NCI-H774 (cell line): ENCODE measurements at places on chromosomes 3 and 15.

DNA sequence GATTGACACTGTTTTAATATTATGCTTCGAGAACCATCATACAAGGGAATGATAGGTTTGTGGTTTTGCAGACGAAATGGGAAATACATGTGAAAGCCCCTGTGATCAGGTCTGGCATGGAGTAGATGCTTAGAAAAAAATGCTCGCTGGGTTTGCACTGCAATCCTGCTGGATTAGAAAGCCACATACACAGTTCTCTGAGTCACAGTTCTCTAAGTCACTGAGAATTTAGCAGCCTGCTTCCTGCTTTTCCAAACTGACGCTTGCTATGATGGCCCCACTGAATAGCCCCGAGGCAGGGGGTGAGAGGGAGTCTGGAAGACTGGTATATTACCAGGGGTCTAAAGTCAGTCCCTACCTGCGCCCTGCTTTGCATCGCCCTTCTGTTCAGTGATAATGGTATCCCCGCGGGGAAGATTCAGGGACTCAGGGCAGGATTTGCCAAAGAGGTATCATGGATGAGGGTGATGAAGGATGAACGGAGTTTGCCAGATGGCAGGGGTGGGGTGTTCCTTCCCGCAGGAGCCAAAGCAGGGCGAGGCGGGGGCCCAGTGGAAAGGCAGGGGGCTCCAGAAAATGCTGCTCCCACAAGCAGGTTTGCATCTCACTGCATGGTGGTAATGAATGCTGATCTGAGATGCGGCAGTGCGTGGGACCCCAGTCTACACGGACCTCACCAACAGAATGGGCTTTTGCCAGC lies 82.3 kb downstream of the IQSEC1 start:
- no peak for DNase-seq

DNA sequence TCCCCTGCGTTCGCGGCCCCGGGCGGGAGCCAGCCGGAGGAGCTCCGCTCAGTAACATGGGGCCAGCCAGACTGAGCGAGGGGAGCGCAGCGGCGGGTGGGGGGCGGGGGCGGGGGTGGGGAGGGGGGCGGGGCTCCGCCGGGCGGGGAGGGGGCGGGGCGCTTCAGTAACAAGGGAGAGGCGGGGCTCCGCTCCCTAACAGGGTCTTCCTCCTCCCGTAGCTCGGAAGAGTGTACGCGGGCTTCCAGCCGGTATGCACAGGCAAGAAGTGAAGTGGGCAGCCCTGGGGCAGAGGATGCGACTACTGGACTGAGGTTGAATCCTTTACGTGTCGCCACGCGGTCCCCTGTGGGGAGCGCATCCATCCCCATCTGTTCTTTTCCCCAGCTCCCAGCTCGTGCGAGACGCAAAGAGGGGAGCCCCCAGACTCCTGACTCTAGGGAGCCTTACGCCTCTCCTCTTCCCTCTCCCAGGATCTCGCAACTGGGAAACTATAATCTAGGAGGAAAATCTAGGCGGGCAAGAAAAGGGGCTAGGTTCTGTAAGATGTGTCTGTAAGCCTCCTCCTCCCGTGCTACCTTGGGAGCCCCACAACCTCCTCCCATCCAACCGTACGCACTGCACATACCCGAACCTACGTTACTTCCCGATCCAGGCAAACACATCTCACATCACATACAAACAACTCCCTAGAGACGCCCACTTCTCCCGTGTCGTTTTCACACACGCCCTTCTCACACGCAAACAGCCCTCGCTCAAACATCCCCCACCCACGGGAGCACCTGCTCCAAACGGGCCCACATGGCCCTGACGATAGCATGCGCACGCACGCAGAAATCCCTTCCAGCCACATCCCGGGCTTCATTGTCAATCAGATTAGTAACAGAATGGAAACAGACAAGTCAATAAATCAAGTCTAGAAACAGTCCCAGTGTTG lies at the start of gene SHF:
Gene SHF, minus strand, starts transcription at position 73 of the 937 bp plus-strand sequence. Its CDS starts 15 bp downstream, at position 58.
- peak; percentile 26 for DNase-seq

DNA sequence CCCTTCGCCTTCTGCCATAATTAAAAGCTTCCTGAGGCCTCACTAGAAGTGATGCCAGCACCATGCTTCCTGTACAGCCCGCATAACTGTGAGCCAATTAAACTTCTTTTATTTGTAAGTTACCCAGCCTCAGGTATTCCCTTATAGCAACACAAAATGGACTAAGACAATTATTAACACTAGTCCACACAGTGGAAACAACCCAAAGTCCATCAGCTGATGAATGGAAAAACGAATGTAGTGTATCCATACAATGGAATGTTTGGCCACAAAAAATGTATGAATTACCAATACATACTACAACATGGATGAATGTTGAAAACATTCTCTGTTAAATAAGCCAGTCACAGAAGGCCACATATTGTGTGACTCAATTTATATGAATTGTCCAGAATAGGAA lies 22.5 kb upstream of the CTXND1 start:
- no peak for DNase-seq

DNA sequence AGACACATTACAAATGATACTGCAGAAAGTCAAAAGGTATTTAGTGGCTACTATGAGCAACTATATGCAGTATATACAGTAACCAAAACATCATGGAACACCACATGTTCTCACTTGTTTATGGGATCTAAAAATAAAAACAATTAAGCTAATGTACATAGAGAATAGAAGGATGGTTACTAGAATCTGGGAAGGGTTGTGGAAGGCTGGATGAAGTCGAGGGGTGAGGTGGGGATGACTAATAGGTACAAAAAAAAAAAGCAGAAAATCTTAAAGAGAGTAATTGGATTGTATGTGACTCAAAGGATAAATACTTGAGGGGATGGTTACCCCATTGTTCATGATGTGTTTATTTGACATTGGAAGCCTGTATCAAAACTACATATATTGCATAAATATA lies 848.8 kb upstream of the GBE1 start:
- DNase-seq, result no peak

- DNase-seq, result no peak
Observed at GRCh38 chr15:90344662-90345061, 7.4 kb upstream of the ZNF774 start.

GRCh38 chr3:4772171-4772804 lies 206.9 kb upstream of the BHLHE40 start:
- DNase-seq, result no peak

- DNase-seq, result no peak
Observed at GRCh38 chr3:44048196-44048924, 193.3 kb upstream of the TOPAZ1 start.

DNA sequence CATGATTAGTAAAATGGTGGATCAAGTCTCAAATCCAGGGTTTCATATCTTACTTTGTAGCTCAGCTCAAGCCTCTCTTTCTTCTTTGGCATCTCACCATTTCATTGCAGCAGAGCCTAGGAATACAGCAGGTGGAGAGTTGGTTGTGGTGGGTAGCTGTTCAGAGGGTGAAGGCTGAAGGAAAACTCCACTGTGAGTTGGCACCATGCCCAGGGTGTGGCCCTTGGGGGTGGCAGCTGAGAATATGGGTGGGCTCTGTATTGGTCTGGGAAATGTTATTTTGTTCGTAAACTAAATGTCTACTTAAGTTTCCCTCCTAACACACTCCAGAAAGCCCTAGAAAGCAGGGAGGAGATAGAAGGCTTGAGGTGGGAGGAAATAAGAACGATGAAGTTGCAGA lies 1.7 kb upstream of the MAP1A start:
- no peak for DNase-seq

DNA sequence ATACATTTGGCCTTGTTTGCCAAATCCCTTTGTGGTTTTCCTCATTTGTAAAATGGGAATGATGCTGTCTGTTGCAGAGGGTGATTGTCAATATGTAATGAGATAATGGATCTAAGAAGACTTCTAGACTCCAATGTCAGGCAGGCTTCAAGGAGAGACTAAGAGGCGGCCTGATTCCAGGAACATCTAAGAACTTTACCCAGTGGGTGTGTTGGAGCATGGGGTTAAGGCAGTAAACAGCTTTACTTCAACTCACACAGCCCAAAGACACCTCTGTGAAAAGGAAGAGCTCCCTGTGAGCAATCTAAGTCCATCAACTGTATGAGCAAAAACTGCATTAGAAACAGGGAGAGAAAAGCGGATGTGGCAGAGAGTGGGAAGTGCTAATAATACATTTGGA lies 560.6 kb downstream of the PDCD6IP start:
- no peak for DNase-seq

GRCh38 chr15:41849204-41849603 lies 10.6 kb downstream of the PLA2G4B start:
- DNase-seq, result no peak

DNA sequence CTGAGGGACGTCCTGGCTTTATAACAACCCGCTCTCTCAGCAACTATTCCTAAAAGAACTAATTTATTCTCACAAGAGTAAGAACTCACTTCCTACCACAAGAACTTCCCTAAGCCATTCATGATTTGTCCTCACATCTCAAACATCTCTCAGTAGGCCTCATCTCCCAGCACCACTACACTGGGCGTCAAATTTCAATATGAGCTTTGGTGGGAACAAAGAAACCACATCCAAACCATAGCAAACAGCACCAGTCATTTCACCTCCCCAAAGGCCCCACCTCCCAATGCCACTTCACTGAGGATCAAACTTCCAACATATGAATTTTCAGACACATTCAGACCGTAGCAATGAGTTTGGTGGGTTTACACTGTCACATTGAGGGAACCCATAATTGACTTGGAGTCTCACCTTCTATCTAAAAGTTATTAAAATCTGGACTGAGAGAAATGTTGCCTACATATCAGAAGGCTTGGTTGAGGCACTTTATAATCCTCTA lies 116.4 kb upstream of the AGBL1 start:
- no peak for DNase-seq

- no peak for DNase-seq
Observed at GRCh38 chr3:110504901-110505300, 566.7 kb upstream of the NECTIN3 start.

DNA sequence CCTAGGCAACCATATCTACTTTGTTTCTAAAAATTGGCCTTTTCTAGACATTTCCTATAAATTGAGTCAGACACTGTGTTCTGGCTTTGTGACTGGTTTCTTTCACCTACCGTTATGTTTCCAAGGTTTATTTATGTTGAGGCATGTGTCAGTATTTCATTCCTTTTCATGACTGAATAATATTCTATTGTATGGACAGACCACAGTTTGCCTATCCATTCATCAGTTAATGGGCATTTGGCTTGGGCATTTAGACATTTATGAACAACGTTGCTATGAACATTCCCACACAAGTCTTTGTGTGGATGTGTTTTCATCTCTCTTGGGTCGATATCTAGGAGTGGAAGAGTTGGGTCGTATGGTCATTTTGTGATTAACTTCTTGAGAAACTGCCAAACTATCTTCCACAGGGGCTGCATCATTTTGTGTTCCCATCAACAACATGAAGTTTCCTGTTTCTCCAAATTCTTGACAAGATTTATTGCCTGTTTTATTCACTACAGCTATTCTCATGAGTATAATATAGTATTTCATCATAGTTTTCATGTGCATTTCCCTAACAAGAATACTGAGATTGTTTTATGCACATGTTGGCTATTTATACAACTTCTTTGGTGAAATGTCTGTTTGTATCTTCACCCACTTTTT lies 3.5 kb upstream of the EFCC1 start:
- no peak for DNase-seq

DNA sequence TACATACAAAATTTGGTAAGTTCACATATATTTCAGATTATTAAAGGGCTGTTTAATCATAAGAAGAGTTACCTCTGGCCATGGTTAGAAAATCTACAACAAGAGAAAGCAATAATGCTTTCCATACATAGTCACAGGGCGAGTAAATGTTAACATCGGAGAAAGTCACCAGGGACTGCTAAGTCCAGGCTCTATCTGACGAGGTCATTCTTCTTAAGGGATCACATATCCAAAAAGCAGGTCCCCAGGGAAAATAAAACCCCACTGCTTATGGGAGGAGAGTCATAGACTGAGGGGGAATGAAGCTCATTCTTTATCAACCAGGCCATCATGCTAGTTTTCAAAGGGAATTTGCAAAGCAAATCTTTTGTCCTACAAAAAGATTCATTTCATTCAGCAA lies 3.1 kb downstream of the PCYT1A start:
- DNase-seq, result no peak

GRCh38 chr3:143924522-143925285 lies 46.9 kb upstream of the DIPK2A start:
- DNase-seq, result no peak

DNA sequence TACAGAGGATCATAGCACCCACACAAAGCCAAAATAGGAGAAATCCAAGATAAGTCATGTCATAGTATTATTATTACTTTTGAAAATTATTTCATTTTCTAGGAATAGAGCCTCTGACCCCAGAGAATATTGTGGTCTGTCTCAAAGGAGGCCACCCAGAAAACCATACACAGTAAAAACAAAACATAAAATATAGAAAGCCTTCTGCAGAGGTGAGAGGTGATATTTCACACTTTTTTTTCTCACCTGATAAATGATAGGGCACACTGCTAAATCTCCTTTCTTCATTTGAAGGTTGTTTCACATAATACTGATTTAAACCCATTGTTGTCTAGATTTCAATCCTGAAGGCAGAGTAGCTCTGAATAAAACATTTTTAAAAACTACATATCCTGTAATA lies 7.0 kb upstream of the CMC1 start:
- no peak for DNase-seq

GRCh38 chr15:91553196-91553854 lies 300.2 kb upstream of the SLCO3A1 start:
- DNase-seq, result peak; percentile 77

DNA sequence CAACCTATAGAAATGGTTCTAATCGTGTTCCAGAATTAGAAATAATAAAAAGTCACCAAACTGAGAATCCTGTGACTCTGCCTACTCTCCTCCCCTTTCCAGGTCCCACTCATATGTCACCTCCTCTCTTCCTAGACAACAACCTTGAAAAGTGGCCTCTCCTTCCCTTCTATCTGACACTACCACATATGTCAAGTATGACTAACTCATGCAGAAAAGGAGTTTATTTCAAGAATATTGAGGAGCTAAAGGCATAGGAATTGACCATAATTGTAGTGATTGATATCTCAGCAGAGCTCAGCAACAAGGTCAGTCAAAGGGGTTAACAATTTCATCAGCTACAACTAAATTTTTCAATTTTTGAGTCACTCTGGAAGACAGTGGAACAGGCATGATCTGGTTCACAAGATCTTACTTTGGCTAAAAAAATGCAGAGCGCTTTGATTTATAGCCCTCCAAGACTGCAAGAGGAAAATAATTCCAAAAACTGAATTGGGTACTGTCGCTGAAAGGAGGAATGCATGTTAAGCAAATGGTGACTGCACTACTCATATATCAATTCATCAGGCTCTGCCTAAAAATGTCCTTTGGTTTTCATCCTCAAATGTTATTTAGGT lies 160.6 kb upstream of the ARHGEF26 start:
- DNase-seq, result no peak
